NCI-H1417 (cell line): ENCODE measurements at places on chromosomes 1 and 21.
A peak's percentile ranks its signal among the peaks of the same experiment; 100 is the strongest.

DNA sequence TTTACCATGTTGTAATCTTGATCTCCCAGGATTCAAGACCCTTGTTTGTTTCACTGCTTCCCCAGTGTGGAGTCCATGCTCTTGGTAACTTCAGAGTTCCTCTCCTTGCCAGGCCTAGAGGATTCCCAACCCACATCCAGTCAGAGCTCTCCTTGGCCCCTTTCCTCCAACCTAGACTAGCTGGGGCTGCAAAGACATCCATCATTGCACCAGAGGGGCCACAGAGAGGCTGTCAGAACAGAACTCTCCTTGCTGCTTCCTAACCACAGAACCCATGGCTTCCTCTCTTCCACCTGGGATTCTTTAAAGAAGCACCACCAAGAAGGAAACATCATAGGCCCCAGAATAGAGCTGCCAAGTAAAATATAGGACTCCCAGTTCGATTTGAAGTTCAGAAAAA is 81.0 kb downstream of the HMGB4 start:
- DNase-seq, result no peak

GRCh38 chr1:35210321-35211119 is 17.6 kb upstream of the SFPQ start:
- DNase-seq, result peak; percentile 5

DNA sequence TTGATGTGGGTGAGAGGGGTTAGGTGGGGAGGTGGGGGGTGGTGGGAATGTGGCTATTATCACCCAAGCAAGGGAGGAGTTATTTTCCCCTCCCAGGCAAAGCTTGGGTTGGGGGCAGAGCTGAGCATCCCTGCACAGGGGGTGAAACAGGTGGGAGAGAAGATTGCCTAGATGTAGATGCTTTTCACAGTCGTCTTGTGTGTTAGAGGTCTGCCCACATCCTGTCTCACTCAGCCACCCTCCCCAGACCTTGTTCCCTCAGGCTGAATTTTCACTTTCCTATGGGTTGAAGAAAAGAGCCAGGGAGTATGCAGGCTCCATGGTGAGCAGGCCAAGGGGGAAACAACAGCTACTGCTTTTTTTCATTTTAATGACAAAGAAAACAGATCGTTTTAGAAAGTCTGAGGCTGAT is 223.5 kb downstream of the KIF26B start:
- DNase-seq, result no peak

GRCh38 chr1:62213075-62213914 is 18.6 kb downstream of the L1TD1 start:
- no peak for DNase-seq

DNA sequence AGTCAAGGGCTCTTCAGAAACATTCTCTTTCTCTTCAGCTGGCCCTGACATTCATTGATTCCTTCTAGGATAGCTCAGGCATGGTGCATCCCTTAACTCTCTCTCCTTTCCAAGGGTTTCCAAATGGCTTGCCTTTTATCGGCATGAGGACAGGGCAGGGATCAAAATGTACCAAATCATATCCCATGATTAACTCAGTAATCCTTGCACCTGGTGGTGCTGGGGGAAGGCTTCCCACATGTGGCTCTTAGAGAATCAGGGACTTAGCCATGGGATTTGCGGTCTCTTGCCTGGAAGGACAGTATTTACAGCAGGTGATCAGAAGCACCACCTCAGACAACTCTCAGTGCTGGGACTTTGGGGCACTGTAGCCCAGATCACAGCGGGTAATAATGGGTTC is 46.2 kb upstream of the EDEM3 start:
- DNase-seq, result no peak

DNA sequence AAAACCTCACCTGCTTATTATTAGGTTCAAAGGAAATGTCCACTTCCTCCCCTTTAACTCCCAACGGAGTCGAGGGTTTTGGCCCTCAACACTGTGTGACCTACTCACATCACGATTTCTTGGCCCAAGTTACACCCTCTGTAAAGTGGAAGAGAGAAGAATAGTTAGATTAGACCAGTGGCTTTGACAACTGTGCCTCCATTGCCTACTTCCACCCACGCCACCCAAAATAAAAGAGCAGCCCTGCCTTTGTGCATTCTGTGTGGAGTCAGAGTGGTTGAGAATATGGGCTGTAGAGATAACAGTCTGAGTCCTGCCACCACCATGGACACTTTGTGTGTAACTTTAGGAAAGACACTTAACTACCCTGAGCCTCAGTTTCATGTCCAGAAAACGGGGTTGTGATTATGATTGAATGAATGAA is 4.1 kb upstream of the HDGF start:
- no peak for DNase-seq

- DNase-seq, result no peak
These were observed 913.9 kb downstream of the BRINP3 start for GRCh38 chr1:189563784-189564183.

GRCh38 chr1:171213559-171214454 is 28.7 kb downstream of the FMO2 start:
- DNase-seq, result peak; percentile 9

DNA sequence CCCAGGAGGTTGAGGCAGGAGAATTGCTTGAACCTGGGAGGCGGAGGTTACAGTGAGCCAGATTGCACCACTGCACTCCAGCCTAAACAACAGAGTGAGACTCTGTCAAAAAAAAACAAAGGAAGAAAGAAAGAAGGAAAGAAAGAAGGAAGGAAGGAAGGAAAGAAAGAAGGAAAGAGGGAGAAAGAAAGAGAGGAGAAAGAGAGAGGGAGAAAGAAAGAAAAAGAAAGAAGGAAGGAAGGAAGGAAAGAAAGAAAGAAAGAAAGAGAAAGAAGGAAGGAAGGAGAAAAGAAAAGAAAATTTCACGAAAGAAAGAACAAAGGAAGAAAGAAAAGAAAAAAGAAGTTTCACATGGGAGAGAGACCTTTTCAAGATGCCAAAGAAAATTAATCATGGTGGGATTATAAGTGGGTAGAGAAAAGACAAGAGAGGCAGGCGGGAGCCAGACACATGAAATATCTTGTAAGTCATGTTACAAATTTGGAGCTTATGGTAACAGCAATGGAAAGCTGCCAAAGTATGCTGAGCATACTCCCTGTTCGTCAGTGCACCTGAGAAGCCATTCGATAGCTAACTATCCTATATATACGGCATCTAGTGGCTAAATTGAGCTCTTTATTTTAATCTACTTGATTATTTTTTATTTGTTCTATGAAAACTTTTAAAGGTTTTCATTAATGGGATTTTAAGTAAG is 41.3 kb upstream of the TNFSF4 start:
- no peak for DNase-seq

DNA sequence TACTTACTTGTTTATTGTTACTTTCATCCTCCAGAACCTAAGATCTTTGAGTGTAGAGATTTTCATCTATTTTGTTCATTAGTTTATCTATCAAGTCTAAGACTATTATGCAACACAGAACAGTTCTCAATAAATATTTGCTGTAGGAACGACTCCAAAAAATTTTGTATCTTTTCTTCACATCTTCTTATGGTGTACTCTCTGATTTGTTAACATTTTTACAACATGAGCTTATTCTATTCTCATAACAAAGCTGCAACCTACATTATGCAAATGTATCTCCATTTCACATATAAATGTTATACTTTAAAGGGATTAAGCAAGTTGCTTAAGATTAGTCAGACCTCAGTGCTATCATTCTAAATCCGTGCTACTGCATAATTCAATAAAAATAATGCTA is 514.2 kb upstream of the ZP4 start:
- no peak for DNase-seq

DNA sequence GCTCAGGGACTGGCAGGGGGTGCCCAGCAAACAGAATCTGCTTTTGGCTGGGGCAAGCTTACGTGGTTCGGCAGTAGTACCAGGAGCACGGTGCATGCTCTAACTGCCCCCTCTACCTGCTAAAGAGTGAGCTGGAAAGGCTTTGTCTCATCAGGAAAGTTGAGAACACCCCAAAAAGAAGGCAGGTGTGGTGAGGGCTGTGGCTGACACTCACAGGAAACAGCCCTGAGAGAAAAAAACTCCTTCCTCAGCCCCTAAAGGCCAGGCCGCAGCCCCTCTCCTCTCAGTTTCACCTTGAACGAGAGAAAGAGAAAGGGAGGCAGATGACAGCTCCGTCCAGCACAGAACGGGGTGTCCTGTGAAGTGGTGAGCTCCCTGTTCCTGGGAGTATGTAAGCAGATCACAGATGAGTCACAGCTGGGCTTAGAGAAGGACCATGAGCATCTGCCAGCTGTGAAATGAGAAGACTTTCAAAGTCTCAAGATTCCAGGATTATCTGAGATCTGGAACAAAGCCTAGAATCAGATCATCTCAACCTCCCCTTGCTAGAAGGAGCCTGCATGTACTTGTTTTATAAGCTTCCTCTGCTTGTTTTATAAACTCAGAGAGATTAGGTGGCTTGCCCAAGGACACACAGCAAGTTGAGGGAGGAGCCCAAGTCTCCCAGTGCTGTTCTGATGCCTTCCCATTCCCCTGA is 13.4 kb downstream of the LAPTM5 start:
- no peak for DNase-seq

GRCh38 chr1:64387389-64388285 is 82.3 kb upstream of the CACHD1 start:
- DNase-seq, result no peak

GRCh38 chr21:36684957-36685714 is 13.8 kb upstream of the SIM2 start:
- no peak for DNase-seq

DNA sequence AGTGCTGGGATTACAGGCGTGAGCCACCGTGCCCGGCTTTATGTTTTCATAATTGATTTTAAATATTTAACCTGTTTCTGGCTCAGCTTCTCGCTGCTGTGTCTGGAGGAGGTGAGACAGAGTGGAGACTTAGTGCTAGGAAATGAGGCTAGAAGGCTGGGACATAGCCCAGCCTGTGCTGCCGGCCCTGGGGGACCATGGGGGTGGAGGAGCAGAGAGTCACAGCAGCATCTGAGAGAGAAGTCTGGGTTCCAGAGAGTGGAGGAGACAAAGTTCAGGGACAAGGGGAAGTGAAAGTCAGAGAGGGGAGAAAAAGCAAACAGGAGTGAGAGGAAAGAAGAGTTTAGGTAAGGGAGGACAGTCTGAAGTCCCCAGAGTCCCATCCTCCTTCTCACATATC is 71.9 kb downstream of the LHX9 start:
- DNase-seq, result no peak

- no peak for DNase-seq
These were observed 203.1 kb upstream of the GALNT2 start for GRCh38 chr1:229863651-229864545.

DNA sequence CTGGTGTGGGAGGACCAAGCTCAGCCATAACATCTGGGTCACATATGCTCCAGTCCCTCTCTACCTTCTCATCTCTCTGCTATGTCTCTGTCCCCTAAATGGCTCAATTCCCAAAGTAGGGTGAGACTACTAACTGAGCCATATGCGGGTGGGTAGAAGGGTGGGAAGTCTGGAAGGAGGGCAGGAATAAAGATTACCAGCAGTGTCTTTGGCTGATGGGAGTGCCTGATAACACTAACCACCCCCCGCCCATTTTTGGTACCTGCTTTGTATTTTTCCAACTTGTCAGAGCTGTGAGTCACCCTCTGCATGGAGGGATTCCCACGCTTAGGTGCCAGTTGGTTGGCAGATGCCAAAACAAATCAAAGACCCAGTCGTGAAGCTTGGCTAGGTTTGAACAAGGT is 14.9 kb upstream of the SSBP3 start:
- DNase-seq, result no peak

GRCh38 chr1:94722181-94722580 is 98.0 kb upstream of the SLC44A3 start:
- no peak for DNase-seq

DNA sequence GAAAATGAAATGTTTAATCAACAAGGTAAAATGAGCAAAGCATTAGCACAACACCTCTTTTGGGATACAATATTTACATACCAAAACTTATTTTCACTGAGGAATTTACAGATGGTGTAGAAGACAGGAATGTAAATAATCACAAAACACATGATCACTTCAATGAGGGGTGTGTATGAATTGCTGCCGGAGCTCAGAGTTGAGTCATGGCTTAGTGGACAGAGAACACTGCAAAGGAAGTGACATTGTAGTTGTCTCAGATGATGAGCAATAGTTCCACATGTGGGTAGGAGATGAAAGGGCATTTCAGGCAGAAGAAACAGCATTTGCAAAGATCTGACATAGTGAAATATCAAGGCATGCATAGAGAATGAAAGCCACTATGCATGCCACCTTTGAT is 5.6 kb upstream of the KPRP start:
- DNase-seq, result no peak

DNA sequence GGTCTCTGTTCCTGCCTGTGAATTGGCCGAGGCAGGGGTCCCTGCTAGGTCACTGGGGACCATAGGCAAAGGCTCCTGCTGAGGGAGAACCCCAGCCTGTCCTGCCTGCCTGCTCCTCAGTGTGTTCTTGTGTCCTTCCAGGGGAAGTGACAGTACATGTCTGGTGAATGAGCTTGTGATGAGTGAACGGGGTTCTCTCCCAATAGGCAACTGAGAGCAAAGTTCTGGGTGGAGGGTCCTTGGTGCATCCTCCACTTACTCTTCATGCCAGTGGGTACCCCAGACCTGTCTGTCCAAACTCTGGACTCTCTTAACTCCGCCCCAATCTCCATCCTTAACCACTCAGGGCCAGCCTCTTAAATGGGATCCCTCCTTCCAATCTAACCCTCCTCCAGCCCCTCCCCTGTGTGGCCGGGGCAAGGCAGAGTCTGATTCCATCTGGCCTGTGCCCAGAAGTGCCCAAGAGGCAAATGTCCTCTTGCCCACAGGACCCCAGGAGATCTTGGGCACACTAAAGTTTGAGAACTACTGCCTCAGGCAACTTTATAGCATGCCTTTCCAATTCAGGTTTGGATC is 2.0 kb downstream of the XKR8 start:
- no peak for DNase-seq

DNA sequence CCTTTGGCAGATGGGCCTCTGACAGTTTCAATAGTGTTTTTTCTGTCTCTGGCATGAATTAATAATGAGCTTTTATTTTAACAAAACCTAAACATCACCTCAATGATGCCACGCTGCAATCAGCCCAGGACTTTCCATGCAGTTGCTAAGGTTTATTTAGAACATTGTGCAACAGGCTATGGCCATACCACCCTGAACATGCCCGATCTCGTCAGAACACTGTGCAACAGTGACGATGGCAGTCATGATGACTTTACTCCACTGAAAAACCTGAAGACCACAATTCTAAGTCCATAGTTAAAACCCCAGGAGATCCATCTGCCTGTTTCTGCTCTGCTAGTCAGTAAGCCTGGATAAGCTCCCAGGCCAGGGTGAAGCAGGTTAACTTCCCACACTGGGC is 310.0 kb downstream of the PBX1 start:
- DNase-seq, result no peak
